ENCODE measurements at places on chromosomes 11 and 22. TPM values are rescaled to one million over a fixed set of nuclear protein-coding genes. Genes with fewer than 3 reads are reported as not detected.

DNA sequence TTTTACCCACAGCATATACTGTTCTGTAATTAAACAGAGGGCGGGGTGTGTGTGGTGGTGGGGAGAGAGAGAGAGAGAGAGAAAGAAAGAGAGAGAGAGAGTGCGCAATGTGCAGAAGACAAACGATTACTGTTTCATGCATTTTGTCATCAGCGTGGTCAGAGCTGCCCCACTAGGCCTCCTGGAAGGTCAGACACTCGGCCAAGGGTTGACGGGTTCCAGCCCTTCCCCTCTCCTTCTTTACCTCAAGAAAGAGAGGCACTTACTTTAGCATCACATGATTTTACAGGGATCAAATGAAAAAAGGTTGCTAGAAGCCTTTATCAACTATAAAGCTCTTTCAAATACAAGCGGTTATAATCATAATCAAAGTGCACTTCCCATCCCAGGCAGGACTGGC, 269.2 kb upstream of the SORL1-AS1 start:
- no peak for DNase-seq

DNA sequence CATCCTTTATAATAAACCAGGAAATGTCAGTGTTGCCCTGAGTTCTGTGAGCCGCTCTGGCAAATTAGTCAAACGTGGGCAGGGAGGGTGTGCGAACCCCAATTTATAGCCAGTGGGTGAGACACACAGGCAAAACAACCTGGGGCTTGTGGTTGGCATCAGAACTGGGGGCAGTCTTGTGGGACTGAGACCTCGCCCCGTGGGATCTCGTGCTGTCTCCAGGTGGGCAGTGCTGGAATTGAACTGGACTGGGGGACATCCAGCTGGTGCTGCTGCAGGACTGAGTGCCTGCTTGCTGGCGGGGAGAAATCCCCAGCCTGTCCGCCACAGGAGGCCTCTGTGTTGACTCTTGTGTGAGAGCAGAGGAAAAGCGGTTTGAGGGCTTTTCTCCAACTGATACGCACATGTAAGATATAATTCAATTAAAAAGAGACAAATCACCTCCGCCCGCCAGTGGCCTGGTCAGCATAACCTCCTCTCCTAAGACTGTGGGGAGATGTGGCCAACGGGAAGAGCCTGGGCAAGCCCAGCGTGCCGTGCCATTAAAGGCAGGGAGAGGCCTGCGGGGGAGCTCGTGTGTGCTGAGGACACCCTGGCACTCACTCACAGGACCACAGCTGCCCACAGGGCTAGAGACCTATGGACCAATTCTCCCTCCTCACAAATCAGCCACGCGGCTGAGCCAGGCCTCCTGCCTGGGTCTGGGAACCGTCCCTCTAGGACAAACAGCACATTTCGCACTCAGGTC, 18.4 kb downstream of the SULT4A1 start:
- no peak for DNase-seq

DNA sequence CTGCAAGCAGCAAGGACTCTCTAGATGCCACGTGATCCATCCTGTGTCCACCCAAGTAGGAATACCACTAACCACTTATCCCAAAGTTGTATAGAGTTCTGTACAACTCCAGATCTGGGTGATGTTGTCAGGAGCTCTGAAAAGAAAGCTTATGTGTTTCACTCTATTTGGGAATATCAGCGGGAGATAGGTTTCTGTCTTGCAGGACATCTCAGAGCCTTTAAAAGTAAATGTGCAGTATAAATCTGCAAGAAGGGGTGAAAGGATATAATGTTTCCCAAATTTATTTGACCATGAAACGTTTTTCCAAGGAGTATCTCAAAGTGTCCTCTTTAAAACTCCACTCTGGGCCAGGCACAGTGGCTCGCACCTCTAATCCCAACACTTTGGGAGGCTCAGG, 13.9 kb downstream of the IRAG1 start:
- no peak for DNase-seq

GRCh38 chr22:17606496-17606895, 22.1 kb downstream of the ATP6V1E1 start:
- DNase-seq = no peak

DNA sequence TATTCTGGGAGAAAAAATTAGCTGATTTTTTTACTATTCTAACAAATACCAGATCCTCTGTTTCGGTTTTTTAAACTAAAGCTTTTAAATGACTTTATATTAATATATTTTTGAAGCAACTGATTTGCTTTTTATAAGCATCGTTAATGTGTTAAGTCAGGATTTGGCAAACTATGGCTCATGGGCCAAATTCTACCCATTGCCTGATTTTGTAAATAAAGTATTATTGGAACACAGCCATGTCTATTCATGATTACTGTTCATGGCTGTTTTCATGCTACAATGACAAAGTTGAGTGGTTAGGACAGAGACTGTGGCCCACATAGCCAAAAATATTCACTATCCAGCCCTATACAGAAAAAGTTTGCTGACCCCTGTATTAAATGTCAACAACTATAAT, 29.6 kb downstream of the BTBD10 start:
- DNase-seq = no peak

DNA sequence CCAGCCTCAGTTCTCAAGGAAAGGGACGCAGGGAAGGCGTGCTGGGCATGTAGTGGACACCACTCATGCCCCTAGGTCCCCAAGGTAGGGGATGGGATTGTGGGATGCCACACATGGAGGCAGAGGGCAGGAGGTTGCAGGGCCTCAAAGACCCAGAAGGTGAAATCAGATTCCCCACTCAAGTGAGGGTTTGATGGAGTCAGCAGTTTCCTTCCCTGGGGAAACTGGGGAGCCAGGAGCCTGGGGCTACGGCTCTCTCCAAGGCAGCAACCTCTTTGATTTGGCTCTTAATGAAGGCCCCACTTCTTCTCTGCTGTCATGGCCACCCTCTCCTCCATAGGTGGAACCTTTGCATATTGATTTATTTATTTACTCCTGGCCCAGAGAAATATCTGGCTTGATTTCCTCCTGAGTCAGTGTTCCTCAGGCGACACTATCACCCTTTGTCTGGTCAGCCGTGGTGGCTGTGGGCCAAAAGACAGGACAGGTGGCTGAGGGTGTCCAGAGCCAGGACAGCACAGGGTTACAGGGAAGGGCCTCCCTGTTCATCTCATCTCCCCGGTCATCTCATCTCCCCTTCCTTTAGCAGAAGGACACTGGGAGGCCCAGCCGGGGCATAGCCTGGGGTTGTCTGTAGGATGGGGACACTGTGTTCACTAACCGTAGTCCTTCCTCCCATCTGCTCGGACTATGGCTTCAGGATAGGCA, 9.6 kb downstream of the GNAZ start:
- DNase-seq = no peak

DNA sequence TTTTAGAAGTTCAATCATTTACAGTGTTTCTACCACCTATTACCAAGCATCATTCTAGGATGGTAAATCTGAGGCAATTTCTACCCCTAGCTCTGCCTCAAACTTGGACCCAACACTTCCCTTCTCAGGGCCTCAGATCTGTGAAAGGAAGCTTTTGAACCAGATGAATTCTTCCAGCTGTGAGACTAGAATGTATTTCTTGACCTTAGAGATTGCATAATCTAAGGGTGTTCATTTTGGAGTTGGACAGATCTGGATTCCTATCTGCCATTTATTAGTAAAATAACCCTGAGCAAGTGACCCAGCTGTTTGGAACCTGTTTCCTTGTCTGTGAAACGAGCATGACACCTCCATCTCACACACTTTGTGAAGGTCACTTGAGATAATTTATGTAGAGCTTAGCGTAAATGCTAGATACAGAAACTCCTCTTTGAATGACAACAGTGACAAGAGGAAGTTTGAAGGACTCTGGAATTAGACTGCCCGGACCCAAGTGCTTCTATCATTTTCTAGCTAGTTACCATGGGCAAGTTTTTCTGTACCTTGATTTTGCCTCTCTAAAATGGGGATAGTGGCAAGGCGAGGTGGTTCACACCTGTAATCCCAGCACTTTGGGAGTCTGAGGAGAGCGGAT, 3.8 kb upstream of the INTS5 start:
- no peak for DNase-seq

- no peak for DNase-seq
Measured at GRCh38 chr11:28284196-28284595, 176.0 kb downstream of the METTL15 start.

The TREH gene
- 0.25 TPM for total RNA-seq

The PRAME gene
- total RNA-seq = not detected

The MYO18B gene
- not detected for total RNA-seq

The STX3 gene
- 39.8 TPM for total RNA-seq

Measured in vagina (tissue), 2 donors.